Activated CD4-positive, alpha-beta T cell treated with anti-CD3 and anti-CD28 coated beads, Interleukin-2, Interleukin-6, amounts not matched to agents 100 ng/mL and 50 ng/mL, durations not matched to agents 16 hours and 8 hours (primary cell): ENCODE measurements at places on chromosomes 4 and X.

DNA sequence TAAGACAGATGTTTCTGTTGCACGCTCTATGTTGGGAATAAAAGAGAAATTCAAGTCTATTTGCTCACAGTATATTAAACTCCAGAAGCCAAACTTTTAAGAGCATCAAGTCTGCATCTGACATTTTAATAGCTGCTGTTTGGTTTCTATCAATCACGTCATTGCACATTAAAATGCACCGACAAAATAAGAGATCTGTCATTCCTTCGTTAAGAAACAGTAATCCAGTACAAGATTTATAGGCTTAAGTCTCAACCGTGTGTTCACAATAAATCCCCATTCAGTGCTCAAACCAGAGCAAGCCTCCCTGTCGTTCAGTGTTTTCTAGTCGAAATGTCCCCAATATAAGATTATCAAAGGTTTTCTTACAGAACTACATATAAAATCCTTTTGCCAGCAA is 89.0 kb upstream of the BMPR1B start:
- DNase-seq: no peak

DNA sequence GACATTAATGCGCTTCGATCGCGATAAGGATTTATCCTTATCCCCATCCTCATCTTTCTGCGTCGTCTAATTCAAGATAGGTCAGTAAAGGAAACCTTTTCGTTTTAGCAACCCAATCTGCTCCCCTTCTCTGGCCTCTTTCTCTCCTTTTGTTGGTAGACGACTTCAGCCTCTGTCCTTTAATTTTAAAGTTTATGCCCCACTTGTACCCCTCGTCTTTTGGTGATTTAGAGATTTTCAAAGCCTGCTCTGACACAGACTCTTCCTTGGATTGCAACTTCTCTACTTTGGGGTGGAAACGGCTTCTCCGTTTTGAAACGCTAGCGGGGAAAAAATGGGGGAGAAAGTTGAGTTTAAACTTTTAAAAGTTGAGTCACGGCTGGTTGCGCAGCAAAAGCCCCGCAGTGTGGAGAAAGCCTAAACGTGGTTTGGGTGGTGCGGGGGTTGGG is 528 bp upstream of the FGF2 start:
- no peak for DNase-seq

GRCh38 chrX:138150709-138151108 is 560.8 kb downstream of the FGF13 start:
- DNase-seq: peak; percentile 1

GRCh38 chrX:96843566-96843965 is 40.1 kb upstream of the RPA4 start:
- no peak for DNase-seq

- DNase-seq: peak; percentile 72
These were observed 25.4 kb downstream of the TMSB4X start for GRCh38 chrX:13000301-13000811.

GRCh38 chrX:45846328-45846727 is 645.7 kb upstream of the DIPK2B start:
- DNase-seq: no peak

- no peak for DNase-seq
These were observed 37.0 kb downstream of the IL21 start for GRCh38 chr4:122583906-122584305.

DNA sequence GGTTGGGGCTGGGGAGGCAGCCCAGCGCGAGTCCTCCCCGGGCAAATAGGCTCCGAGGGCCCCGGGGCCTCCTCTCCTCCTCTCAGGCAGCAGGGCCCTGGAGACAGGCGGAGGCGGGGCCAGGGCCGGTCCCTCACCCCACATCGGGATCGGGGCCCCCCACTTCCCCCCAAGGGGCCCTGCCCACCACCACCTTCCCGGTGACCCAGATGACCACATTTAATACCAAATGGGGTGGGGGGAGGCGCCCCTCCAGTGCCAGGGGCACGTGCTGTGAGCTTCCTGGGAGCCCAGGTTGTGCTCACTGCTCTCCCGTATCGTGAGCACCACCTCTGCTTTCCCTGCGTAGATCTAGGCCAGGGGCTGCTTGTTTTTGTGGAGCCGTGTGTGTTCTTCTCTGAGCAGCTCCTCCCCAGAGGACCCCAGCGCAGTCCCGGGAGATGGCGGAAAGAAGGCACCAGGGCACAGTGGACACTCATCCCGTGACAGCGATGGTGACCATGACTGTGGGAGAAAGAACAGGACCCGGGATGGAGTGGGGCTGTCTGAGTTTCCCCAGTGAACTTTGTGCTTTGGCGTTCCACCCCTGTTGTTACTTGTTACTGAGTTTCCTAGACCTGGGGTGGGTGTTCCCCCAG is 2.1 kb downstream of the PNMA6A start:
- no peak for DNase-seq

DNA sequence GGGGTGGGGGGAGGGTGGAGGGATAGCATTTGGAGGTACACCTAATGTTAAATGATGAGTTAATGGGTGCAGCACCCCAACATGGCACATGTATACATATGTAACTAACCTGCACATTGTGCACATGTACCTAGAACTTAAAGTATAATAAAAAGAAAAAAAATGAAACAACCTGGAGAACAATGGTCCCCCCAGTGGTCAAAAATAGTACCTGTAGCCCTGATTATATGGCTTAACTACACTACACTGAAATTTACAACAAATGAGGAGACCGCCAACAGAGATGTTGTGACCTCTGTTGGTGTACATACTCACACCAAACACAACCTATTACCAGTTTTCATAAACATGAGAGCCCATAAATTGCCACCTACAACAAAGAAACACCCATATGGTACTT is 7.3 kb upstream of the MAGEE1 start:
- no peak for DNase-seq

- DNase-seq: no peak
These were observed 359.2 kb downstream of the EPHA5 start for GRCh38 chr4:65311120-65311519.
